Right ventricle myocardium superior (tissue), 1 donor: ENCODE measurements at places on chromosomes 6 and 20. TPM values are rescaled to one million over a fixed set of nuclear protein-coding genes. Genes with fewer than 3 reads are reported as not detected.

SLC22A3 gene
- 1.2 TPM for total RNA-seq

ZKSCAN4 gene
- 2.6 TPM for total RNA-seq

TCP11 gene
- total RNA-seq: not detected

CCM2L gene
- total RNA-seq: 8.5 TPM

EDN1 gene
- total RNA-seq: 2.2 TPM

DNA sequence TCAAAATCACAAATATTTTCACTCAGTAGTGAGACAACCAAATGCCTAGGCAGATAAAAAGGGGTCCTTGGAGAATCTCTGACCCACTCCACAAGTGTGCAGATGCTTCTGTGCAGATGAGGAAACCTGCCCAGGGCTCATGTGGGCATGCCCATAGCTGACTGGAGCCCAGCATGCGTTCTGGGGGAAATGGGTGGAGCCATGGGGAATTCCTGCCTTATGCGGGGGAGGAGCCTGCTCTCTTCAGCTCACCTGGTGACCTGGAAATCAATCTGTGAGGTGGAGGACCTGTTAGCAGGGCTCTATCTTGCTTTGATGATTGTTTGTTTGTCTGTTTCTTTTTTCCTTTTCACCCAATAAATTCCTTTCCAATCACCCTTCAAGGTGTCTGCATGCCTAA is 23.4 kb upstream of the PLN start:
- no peak for DNase-seq

DNA sequence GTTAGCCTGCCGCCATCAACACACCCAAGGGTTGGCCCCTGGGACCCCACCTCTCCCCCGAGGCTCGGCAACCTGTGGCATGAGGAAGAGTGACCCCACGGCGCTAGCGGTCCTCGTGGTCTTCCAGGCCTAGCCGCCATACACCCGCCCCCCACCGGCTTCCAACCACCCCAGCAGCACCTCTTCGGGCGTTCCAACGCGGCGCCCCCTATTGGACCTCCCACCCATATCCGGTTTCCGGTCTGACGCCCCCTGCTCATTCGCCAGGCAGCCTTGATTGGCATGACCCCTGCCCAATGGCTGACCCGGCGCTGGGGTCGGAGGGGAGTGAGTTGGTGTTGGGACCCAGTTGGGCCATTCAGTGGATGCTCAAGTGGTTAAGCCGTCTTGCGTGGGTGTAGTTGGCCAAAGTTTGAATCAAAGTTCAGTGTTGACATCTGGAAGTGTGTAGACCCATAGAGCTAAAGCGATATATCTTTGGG is at the start of gene GNAS-AS1:
GNAS-AS1 (minus strand) TSS at position 210 of the 482 bp plus-strand sequence.
- DNase-seq: peak; percentile 89

GRCh38 chr6:80003826-80004172 is 650 bp upstream of the TTK start:
- DNase-seq: peak; percentile 39

GRCh38 chr6:87391334-87391733 is 16.4 kb upstream of the CFAP206 start:
- no peak for DNase-seq

GRCh38 chr6:82056567-82056966 is 191.0 kb downstream of the IBTK start:
- no peak for DNase-seq

GRCh38 chr6:16321341-16321710 is 82.9 kb downstream of the GMPR start:
- no peak for DNase-seq

DNA sequence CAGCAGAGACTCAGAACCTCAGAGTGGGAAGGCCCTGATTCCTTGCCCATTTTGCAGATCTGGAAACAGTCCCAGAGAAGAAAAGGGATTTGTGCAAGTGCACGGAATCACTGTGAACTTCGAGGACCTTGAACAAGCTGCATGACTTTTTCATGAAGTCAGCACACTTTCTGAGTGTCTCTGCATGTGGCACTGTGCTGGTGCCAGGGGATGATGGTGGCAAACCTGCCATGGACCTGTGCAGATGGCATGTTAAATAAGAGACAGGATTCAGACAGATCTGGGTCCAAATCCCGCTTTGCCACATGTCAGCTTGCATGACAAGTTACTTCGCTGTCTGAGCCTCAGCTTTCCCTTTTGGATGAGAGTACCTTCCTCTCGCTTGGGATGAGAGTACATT is 26.8 kb downstream of the ZNF831 start:
- no peak for DNase-seq

GRCh38 chr20:44834693-44835092 is 24.3 kb upstream of the RIMS4 start:
- no peak for DNase-seq

DNA sequence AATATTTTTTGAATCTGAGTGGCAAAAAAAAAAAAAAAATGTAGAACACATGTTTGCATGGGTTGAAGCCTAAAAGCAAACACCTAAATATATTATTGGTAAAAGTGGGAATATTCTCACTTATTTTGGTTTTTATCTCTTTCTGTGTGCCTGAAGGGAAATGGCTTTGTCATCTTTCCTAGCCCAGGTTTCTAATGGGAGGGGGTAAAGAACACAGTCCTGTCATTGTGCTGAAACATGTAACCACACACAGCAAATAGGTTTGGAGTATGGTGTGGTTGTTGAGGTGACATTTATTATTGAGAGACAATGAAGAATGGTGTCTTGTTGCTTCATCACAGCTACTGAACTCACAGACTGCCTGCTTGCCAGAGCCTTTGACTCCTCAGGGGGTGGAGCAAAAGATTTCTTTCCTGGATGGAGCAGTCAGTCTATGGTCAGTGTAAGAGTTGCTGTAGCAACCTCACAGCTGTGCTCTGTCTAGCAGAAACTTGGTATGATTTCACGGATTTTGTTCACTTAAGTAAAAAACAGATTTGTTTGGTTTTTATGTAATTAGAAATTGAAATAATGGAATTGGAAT is 70.2 kb downstream of the CEP57L1 start:
- DNase-seq: no peak

GRCh38 chr6:79042088-79042798 is 35.8 kb downstream of the PHIP start:
- no peak for DNase-seq

GRCh38 chr6:157020398-157020797 is 243.2 kb downstream of the ARID1B start:
- DNase-seq: no peak

DNA sequence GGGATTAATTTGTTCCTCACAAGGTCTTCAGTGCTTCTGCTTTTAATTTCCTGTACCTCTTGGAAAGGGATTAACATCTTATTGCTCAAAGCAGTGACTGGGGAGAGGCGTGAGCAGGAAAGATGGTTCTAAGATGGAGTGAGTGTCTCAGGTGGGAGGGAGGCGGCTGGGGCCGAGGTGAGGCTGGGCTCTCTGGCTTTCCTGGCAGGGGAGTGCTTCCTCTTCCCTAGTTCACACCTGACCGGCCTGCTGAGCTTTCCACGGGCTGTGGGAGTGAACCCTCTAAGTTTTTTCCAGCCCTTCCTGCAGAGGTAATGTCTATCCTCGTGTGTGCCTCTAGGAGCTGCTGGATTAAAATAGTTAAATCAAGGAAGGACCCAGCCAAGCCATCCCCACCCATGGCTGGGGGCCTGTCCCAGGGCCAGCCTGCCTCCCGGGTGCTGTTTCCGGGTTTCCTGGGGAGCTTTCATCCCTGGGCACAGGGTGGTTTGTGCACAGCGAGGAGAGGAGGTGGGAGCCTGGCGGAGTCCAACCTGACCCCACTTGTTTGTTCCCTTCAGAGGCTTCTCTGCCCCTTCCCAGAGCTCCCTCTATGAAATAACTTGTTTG is 179.1 kb downstream of the TFAP2C start:
- no peak for DNase-seq

DNA sequence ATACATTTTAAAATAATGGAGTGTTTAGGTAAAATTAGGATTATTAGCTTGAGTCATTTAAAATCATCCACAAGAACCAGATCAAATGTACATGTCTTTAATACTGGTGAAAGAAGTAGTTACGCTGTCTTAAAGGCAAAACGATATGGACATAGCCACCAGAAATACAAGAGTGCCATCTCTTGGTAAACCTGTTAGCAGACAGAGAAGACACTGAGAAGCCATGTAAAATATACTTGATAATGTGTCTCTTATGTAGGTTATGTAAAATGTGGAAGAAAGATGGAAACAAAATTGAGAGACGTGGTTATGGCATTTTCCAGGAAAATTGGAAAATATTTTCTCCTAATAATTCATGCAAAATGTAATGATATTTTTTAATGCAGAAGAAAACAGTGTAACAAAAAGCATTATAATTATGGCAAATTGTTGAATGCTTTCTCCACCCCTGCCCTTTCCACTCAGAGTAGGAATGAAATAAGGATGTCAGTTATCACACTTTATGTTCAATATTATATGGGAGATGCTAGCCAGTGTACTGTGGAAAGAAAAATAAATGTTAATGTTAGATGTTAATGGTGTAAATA is 12.2 kb upstream of the SLC17A2 start:
- no peak for DNase-seq

- no peak for DNase-seq
Measured at GRCh38 chr6:41487860-41488432, 58.2 kb upstream of the FOXP4 start.

DNA sequence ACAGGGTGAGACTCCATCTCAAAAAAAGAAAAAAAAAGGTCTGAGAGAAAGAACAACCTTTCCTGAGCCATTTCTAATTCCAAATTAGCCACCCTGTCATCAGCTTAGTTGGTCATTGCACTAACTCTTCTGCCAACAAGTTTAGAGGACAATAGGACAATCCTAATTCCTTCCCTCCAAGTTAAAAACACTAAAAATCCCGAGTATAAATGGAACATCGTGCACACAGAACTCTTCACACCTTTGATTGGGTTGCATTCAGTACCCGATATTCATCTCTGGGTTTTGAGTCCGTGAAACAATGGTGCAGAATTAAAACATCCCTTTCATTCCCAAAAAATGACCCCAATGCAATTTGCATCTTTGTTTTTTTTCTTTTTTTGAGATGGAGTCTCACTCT is 23.0 kb downstream of the PARD6B start:
- no peak for DNase-seq
